Activated CD8-positive, alpha-beta memory T cell treated with anti-CD3 and anti-CD28 coated beads, Interleukin-2, amount 10 ng/mL, durations not matched to agents 7 days and 5 days (primary cell): ENCODE measurements at places on chromosomes 16 and 17. TPM values are rescaled to one million over a fixed set of nuclear protein-coding genes. Genes with fewer than 3 reads are reported as not detected.

DNA sequence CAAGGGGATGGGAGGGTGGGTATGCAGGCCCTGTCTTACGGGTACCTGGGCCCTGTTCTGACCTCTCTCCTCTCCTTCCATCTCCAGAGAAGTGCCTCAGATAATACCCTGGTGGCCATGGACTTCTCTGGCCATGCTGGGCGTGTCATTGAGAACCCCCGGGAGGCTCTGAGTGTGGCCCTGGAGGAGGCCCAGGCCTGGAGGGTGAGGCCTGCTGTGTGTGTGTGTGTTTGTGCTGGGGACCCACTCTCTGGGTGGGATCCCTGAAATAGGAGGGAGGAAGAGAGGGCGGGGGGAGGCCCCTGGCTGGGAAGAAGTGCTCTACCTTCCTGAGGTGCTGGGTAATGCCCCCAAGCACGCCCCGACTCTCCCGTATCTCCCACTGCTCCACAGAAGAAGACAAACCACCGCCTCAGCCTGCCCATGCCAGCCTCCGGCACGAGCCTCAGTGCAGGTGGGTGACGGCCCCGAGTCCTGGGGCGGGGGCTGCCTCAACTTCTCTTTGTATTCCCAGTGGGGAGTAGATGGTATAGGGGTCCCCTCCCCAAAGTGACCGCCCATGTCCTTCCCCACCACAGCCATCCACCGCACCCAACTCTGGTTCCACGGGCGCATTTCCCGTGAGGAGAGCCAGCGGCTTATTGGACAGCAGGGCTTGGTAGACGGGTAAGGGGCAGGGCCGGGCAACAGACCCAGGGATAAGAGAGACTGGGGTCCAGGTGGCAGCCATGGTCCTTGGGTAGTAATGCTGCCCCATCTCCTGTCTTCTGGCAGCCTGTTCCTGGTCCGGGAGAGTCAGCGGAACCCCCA lies 7.8 kb downstream of the GRB7 start:
- no peaks in the 10 kb centered on the region for H3K36me3 ChIP-seq
- peaks cover 1% of the 10 kb centered on the region for H3K4me1 ChIP-seq
- no peak overlapping the region for H3K4me3 ChIP-seq
- H3K27me3 ChIP-seq, result peaks cover 4% of the 10 kb centered on the region
- no peak overlapping the region for H3K27ac ChIP-seq
- no peak for DNase-seq

Gene KRTAP4-3
- total RNA-seq, result not detected

Gene CYB561
- total RNA-seq, result 13.6 TPM

- H3K4me1 ChIP-seq, result no peaks in the 10 kb centered on the region
- no peaks in the 10 kb centered on the region for H3K27me3 ChIP-seq
- DNase-seq, result no peak
- no peaks in the 10 kb centered on the region for H3K36me3 ChIP-seq
- no peak overlapping the region for H3K27ac ChIP-seq
Observed at GRCh38 chr16:17784073-17784472, 313.3 kb upstream of the XYLT1 start.

- no peak for DNase-seq
- H3K36me3 ChIP-seq, result peaks cover 7% of the 10 kb centered on the region
- no peak overlapping the region for H3K4me3 ChIP-seq
- peaks cover 4% of the 10 kb centered on the region for H3K27me3 ChIP-seq
- H3K4me1 ChIP-seq, result peaks cover 23% of the 10 kb centered on the region
Observed at GRCh38 chr17:43019418-43019817, 2.8 kb downstream of the VAT1 start.

GRCh38 chr17:5695480-5695879 lies 111.2 kb upstream of the NLRP1 start:
- H3K36me3 ChIP-seq, result no peaks in the 10 kb centered on the region
- DNase-seq, result no peak
- no peak overlapping the region for H3K27ac ChIP-seq
- H3K27me3 ChIP-seq, result peaks cover 13% of the 10 kb centered on the region
- no peaks in the 10 kb centered on the region for H3K4me1 ChIP-seq
- H3K4me3 ChIP-seq, result no peak overlapping the region

GRCh38 chr17:40343219-40344119 lies 21.1 kb downstream of the GJD3 start:
- H3K4me1 ChIP-seq, result peaks cover 78% of the 10 kb centered on the region
- no peaks in the 10 kb centered on the region for H3K27me3 ChIP-seq
- no peak for DNase-seq
- H3K36me3 ChIP-seq, result peaks cover 12% of the 10 kb centered on the region
- H3K27ac ChIP-seq, result no peak overlapping the region

DNA sequence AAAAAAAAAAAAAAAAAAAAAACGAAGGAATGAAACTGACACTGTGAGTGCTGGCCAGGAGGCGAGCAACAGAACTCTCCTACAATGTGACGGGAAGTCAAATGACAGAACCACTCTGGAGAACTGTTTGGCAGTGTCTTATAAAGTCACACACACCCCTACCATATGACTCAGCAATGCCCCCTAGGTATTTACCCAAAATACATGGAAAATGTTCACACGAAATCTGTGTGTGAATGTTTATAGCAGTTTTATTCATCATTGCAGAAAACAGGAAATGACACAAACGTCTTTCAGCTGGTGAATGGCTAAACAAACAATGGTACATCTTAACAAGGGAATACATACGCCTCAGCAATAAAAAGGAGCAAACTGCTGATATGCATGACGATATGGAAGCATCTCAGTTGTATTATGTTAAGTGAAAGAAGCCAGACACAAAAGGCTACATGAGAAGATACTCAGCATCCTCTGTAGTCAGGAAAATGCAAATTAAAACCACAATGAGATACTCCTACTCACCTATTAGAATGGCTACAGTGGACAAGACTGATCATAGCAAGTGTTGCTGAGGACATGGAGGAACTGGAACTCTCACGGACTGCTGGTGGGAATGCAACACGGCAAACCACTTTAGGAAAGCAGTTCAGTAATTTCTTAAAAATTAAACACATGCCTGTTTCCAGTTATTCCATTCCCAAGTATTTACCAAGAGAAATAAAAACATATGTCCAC lies 74.7 kb downstream of the TBC1D16 start:
- H3K27ac ChIP-seq, result no peak overlapping the region
- H3K27me3 ChIP-seq, result peaks cover 18% of the 10 kb centered on the region
- H3K4me1 ChIP-seq, result peaks cover 7% of the 10 kb centered on the region

DNA sequence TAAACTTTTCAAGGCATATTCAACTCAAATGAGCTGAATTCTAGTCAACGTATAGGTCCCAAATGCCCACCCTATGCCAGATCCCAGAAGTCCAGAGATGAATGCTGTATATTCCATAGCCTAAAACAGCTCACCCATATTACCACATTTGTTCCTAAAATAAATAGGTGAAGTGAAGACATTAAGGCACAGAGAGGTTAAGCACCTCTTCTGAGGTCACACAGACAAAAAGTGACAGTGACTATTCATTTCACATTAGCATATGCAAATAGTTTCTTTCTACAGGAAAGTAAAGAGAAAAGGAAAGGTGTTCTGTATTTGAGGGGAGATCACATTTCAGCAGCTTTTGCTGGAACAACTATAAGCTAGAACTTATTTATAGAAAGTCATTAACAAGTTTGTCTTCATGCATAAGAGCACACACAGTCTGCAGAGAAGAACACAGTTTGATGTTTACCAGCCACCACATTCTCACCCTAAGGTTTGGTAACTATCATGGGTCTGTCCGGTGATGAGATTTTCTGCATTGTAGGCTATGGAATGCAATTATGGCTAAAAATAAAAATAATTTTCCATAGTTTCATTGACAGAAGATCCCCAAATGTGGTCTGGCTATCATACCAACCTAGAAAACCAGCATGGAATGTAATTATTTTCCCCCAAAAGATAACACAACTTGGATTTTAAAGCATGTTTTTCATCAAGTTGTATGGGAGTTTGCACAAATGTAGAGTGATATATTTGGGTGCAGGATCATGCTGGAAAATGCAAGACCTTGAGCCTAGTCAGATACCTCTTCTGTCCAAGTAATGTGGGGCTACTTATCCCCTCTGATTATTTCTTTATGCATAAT lies 402.1 kb downstream of the UTP18 start:
- no peaks in the 10 kb centered on the region for H3K36me3 ChIP-seq
- no peak for DNase-seq
- H3K27ac ChIP-seq, result no peak overlapping the region

Gene DHRS7C
- not detected for total RNA-seq

DNA sequence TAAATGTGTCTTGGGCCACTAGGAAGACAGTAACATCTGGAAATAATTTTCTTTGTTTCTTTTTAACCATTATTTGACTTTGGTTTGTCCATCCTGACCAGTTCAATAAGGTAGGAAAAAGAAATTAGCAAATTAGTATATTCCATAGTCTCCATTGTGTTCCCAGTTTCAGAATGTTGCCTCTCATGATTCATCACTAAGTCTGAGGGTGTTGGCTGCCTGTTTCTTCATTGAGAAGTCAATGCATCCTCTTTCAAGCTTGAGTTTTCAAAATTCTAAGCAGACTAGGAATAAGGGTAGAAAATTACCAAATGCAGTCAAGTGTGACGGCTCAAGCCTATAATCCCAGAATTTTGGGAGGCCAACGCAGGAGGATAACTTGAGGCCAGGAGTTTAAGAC lies 41.9 kb downstream of the ZFHX3 start:
- H3K27ac ChIP-seq, result no peak overlapping the region
- peaks cover 3% of the 10 kb centered on the region for H3K27me3 ChIP-seq
- no peaks in the 10 kb centered on the region for H3K36me3 ChIP-seq
- DNase-seq, result no peak
- no peak overlapping the region for H3K4me3 ChIP-seq

Gene KRT39
- total RNA-seq, result not detected

Gene C17orf78
- not detected for total RNA-seq
